Stimulated activated CD4-positive, alpha-beta T cell treated with anti-CD3 and anti-CD28 coated beads, Interleukin-2, amount 100 ng/mL, for 4 hours (primary cell): ENCODE measurements at places on chromosomes 7 and 10.

GRCh38 chr7:20200361-20200760 lies 16.8 kb downstream of the MACC1 start:
- no peak for DNase-seq

GRCh38 chr10:92505044-92505443 lies 68.8 kb downstream of the IDE start:
- DNase-seq = no peak

DNA sequence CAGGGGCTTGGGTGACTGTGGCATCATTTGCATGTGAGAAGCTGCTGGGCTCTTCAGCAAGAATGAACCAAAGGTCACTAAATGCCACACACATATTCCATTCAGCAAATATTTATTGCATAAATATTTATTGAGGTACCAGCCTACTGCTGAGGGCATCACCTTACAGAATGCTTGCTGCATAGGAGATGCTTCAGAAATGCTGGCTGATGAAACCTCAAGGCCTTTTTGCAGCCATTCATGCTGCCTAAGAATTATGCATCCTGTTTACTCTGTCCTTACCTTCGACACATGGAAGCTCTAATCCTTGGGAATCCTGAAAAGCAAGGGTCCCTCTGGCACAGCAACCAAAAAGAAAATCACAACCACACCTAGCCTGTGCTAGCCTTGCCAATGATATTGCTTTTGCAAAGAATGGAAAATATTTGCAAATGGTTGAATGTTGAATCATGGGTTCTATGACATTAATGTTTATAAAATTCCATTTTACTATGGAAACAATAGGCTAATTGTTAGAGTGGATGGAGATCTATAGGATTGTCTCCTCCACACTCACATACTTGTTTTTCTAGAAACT lies 79.6 kb downstream of the PCGF5 start:
- no peak for DNase-seq

DNA sequence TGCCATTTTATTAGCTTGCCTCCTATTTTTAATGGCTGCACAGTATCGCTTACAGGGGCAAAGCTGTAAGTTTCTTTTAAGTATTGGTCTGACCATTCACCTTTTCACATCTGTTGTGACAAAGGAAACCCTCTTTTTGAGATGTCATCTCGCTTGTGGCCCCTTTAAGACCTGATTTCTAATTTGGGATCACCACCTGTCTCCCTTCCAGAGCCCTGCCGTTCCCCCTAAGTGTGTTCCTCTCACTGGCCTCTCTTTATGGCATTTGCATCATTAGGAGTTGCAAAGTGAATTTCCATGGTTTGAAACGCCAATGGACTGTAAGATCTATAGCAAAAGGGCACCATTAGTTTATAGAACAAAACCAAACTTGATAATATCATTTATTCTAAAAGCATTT lies 1.4 kb downstream of the EPDR1 start:
- no peak for DNase-seq

DNA sequence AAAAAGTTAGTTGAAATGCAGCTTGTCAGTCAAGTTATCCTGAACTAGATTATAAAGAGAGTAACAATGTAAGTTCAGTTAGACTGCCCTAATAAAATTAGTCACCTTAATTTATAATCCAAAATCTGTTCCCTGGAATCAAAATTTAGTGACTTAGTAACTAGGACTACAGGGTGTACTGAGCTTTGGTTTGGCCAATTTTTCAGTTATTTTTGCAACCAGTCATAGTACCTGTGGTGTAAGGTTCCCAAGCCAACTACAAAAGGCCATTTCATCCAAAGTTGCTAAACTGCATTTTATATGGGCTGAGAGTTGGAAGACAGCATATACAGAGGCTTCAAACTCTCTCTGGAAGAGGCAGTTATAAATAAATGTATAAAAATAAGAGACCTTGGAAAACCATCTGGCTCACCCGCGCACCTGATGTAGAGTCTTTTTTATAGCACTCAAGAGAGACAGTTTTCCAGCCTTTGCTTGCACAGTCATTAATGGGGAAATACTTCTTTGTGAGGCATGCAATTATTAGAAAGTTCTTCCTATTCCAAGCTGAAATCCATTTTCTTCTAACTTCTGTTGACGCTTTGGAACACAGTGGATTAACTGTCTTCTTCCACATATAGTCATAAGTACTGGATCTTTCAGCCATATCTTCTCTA lies 59.2 kb downstream of the PUS7 start:
- no peak for DNase-seq

GRCh38 chr10:8352171-8353075 lies 297.9 kb downstream of the GATA3 start:
- no peak for DNase-seq

GRCh38 chr7:9204571-9204970 lies 771.2 kb downstream of the NXPH1 start:
- no peak for DNase-seq

- no peak for DNase-seq
These were observed 63.1 kb downstream of the PRR15 start for GRCh38 chr7:29626730-29627129.

DNA sequence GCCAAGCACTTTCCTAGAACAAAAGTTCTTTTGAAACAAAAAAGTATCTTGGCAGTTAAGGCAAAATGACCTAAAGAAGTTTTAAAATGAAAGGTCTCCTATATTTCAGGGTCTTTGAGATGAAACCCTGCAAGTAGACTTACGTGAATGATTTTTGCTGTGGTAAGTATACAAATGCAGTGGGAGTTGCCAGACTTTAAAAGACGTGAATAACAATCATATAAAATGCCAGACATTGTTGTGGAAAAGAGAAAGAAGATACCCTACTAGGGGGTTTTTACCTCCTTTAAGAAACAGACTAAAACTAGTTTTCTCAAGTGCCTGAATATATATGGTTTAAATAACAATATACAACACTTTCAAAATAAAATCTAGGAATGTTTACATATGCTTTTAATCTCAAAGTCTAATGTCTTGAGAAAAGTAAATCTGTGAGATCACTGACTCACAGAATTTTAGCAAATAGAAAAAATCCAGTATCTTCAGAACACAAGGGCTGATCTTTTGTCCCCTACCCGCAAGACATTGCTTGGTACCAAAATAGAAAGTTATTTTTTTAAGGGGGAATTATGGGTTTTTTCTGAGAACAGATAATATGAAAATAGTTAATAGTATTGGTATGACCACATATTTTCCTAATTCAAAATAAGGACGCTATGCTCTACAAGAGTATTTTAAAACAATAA lies 29.5 kb downstream of the LRRC17 start:
- DNase-seq = no peak

- DNase-seq = no peak
These were observed 3.0 kb upstream of the CXCL12 start for GRCh38 chr10:44387853-44388251.

GRCh38 chr7:36860681-36861080 lies 136.4 kb upstream of the AOAH start:
- no peak for DNase-seq

DNA sequence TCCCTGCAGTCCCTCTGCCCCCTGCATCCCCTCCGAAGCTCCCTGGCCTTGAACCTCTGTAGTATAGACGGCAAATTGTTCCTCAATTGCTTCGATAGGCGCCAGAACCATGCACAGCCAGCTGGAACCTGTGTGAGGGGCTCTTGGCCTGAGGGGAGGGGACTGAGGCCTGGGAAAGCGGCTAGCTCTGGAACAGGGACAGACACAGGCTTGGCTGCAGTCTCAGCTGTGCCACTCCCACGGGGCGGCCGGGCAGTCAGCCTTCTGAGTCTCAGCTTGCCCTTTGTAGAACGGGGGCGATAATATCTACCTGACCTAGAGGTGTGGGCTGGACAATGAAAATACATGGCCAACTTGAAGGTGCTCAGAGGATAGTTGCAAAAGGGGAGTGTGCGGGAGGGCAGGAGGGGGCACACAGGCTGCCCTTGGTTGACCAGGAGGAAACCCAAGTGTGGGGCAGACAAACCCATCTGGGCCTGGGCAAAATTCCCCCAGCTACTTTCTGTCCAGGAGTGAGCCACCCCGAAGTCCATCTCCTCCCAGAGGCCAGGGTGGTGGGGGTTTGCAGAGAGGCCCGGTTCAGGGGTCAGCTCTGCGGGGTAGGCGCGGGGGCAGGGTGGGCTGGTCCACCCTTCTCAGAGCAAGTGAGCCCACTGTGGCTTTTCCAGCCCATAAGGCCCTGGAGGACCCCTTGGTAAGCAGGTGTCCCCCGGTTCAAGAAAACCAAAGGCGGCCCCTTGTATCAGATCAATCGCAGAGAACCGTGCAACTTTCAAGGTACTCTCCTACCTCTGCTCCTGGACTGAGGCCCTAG lies 4.6 kb downstream of the CRYGN start:
- no peak for DNase-seq

- DNase-seq = no peak
These were observed 9.9 kb downstream of the PPIF start for GRCh38 chr10:79357180-79357579.

- no peak for DNase-seq
These were observed 192.9 kb upstream of the FZD8 start for GRCh38 chr10:35834877-35835494.

DNA sequence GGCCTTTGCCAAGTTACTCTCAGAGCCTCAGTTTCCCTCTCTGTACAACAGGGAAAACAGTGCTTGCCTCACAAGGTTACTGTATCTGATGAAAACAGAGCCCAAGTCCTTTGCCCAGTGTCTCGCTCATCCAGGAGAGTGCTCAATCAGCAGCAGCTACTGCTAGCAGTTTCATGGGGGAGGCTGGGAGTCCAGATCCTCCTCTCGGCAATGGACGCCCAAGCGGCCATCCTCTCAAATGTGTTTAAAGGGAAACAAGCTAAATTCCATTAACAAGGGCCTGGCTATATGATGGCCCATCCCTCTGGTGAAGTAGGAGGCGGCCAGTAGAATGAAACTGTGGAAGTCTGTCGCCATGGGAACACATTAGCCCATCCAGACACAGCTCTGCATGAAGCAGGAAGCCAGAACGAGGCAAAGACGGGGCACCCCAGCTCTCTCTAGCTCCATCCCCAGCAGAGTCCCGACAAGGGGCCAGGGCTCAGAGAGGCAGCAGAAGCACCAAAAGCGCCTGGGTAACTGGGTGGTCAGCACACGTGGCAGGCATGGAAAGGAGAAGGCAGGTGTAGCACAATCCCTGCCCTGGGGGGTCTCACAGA lies 35.2 kb downstream of the FAM53B start:
- no peak for DNase-seq

- no peak for DNase-seq
These were observed 44.1 kb downstream of the NPY start for GRCh38 chr7:24328050-24328449.

GRCh38 chr10:99605351-99605750 lies 14.9 kb downstream of the SLC25A28 start:
- DNase-seq = no peak

GRCh38 chr7:112097524-112097923 lies 108.7 kb downstream of the DOCK4 start:
- no peak for DNase-seq

DNA sequence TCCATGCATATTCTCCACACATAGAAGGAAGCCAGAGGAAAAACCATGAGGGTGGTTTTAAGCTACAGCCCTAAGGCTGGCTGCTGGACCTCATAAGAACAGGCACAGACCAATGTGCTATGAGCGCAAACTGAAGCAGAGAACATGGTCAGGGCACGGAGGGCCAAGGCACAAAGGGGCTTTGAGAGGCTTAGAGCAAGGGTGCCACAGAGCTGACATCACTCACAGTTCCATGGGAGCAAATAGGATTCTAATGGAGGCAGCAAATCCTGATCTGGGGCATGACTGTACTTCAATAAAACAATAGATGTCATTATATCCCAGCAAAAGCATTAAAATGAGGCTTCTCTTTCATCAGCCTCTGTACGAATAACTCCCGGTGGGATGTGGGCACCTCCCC lies 162.4 kb downstream of the COBL start:
- no peak for DNase-seq

GRCh38 chr10:131772441-131772840 lies 128.4 kb upstream of the PPP2R2D start:
- no peak for DNase-seq
